ENCODE measurements at places on chromosomes 1 and 21.

- DNase-seq: no peak
Measured at GRCh38 chr1:19028546-19029129, 72.2 kb upstream of the IFFO2 start.

GRCh38 chr21:46245213-46245915 lies 16.8 kb upstream of the LSS start:
- no peak for DNase-seq

DNA sequence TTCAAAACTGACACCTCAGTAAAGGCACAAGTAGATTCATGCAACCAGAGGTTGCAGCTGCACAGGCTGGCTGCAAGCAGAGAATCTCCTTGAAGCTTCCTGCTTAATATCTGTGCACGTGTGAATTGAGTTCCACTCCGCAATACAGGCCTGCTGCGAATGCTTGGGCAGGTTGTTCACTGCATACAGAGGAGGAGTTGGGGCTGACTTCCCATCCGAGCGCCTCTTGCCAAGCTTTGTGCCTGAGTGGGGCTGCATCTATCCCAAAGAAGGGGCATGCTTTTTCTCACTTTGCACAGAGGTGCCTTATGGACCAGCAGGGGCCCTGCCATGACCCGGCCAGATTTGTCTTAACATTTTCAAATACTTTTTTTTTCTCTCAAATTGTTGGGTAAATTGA lies 17.9 kb upstream of the PADI1 start:
- DNase-seq: no peak

- no peak for DNase-seq
Measured at GRCh38 chr1:178643831-178644230, 81.2 kb upstream of the RALGPS2 start.

GRCh38 chr1:164651351-164651951 lies 92.5 kb downstream of the PBX1 start:
- no peak for DNase-seq

DNA sequence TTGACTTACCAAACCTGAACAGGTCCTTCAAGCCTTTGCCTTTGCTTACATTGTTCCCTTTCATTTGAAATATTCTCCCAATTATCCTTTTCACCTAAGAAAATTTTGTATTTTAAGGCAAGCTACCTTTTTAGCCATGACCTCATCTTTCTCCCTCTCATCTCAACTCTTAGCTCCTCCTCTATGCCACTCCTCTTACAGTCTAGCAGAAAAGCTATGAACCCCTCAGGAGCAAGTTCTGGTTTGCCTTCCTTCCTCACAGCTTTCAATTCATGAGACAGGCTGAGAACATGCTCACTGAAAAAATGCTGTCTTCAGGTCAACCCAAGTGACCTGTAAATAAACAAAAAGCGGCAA lies 8.3 kb upstream of the MUTYH start:
- no peak for DNase-seq

GRCh38 chr1:154730259-154730658 lies 122.3 kb upstream of the ADAR start:
- DNase-seq: no peak

- DNase-seq: no peak
Measured at GRCh38 chr21:14592296-14593000, 46.3 kb upstream of the SAMSN1 start.

GRCh38 chr1:78840453-78841271 lies 165.9 kb downstream of the ADGRL4 start:
- no peak for DNase-seq

GRCh38 chr1:46456411-46456963 lies 33.1 kb upstream of the DMBX1 start:
- no peak for DNase-seq

DNA sequence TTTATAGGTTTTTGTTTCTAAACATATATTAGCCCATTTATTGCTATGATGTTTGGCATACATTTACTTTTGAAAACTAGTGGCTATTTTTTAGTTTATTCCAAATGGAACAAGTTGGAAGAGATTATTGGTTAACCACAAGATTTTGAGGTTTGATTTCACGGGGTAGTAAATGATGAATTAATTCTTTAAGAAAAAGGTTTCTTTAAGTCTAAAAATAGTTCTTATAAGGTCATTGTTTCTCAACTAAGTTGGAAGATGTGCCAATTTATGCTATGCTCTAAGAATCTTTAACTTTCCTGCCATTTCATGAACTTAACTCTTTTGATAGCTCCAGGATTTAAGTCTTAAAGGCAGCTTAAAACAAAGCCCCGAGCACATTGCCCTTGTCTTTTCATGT lies 183.8 kb downstream of the LMO4 start:
- no peak for DNase-seq

DNA sequence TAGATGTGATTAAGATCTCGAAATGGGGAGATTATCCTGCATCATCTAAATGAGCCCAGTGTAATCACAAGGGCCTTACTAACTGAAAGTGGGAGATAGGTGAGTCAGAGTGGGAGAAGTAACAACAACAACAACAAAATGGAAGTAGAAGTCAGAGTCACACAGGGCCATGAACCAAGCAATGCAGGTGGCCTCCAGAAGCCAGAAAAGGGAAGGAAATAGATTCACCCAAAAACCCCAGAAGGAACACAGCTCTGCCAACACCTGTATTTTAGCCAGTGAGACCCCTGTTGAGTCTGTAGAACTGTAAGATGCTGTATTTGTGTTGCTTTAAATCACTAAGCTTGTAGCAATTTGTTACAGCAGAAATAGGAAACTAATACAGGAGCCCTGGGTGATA lies 4.1 kb downstream of the TAGLN2 start:
- no peak for DNase-seq

Data from forelimb muscle (tissue), 1 donor.